ENCODE measurements at places on chromosomes 7 and 10.
A peak's percentile ranks its signal among the peaks of the same experiment; 100 is the strongest.

DNA sequence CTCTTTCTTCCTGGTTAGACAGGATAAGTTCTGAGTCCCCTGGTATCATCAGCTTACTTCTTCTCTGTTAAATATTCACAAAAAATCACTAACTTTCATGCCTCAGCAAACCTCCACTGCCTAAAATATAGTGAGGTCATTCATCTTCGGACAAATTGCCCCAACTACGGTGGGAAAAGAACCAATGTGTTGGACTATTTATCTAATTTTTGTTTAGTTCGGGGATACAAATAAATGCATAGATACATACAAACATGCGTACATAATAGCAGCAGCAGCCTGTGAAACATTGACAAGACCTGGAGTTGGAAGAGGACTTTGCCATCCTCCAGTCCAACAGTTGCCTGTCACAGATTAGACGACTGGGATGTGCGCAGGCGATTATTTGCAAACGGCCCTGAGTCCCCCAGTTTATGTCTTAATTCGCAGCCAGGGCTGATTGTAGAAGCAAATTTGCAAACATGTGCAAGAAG, 51.5 kb downstream of the EGFR start:
- DNase-seq: no peak

GRCh38 chr10:7998831-7999230, 55.7 kb upstream of the GATA3 start:
- DNase-seq: no peak

- no peak for DNase-seq
Observed at GRCh38 chr7:18497800-18498199, 2.3 kb downstream of the HDAC9 start.

DNA sequence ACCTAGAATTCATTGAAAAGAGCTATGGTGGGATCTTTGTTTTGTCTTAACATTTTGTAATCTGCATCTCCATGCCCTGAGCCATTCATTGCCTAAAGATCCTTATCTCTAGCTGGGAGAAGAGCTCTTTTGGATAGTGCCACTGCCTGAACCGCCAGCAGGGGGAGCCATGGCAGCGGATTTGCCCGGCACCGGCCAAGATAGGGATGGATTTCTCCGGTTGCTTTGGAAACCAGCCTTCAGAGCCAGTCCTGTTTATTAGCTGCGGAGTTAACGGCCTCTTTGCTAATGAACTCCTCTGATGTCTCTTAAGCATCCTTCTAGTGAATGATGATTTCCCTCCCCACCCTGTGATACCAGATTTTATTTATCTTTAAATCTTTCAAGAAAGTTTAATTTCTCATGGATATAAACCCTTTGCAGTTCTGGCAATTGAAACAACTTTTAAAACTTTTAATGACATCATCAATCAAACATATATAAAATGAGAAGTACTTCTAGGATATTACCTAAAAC, 58.2 kb upstream of the LYZL2 start:
- DNase-seq: peak; percentile 74

- DNase-seq: no peak
Observed at GRCh38 chr7:84110400-84110799, 84.2 kb downstream of the SEMA3A start.

DNA sequence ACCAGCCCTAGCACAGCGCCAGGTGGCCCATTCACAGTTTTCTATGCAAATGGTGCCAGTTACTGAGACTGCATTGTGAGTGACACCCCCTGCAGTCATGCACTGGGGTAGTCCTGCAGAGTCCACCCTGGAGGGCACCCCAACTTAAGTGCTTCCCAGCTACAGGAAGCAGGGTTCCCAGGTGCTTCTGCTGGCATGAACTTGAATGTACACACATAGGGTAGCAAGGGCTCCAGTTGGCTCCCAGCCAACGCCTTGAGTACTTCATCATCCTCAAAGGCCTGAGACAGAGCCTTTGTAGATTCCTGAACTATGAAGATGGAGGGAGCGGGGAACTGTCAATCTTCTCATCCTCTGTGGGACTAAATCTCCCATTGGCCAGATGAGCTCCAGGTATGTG, 11.5 kb upstream of the NPFFR1 start:
- no peak for DNase-seq

DNA sequence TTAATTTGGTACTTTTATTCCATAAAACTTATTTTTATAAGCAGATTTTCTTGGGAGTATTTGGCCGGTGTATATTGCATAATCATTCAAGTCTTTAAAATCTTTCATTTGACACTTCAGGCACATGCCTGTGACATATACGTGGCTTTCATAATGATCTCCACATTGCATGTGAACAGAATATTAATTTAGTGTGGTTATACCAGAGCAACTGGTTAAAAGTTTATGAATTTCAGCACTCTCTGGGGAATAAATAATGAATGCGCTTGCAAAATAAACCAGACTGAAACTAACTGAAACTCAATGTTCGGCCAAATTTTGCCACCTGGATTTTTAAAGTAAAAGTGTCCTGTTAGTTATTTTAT, 242.3 kb downstream of the GLI3 start:
- no peak for DNase-seq

DNA sequence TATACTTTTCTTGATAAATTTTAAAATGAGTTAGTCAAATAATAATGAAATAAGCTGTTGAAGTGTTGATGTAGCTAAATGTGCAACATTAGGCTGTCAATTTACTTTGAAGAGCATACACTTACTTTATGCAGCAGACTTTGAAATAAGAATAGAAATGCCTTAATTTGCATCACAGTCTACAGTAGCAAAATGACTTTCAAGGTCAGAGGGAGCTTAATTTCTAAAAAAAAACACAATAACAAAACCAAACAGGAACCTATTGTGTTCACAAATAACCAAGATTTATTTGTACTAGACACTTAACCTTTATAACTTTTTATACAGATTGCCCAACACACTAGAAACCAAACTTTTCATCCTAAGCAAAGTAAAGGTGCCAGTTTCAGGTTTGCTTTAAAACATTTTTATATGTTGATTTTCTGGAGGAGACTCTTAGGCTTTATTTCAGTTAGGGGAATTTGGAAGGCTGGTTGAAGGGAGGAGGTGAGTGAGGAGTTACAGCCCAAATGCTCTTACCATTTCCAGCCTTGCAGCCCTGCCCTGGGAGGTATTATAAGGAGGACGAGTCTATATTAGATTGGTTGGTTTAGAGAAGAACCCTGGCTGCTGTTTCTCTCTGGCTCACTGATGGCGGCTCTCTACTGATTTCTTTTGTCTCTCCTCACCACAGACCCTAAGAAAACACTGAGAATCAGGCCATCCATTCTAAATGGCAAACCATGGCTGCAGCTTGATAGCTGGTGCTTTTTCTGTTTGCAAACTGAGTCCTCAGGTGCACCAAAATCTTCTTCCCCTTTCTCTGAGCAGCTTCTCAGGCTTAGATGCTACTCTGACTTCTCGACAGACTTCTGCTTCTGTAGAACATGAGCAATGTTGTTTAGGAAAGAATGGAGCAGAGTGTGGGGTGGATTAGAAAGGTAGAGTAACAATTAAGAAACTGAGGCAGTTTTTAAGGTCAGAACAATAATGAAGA, 55.2 kb upstream of the RPA3 start:
- DNase-seq: no peak

DNA sequence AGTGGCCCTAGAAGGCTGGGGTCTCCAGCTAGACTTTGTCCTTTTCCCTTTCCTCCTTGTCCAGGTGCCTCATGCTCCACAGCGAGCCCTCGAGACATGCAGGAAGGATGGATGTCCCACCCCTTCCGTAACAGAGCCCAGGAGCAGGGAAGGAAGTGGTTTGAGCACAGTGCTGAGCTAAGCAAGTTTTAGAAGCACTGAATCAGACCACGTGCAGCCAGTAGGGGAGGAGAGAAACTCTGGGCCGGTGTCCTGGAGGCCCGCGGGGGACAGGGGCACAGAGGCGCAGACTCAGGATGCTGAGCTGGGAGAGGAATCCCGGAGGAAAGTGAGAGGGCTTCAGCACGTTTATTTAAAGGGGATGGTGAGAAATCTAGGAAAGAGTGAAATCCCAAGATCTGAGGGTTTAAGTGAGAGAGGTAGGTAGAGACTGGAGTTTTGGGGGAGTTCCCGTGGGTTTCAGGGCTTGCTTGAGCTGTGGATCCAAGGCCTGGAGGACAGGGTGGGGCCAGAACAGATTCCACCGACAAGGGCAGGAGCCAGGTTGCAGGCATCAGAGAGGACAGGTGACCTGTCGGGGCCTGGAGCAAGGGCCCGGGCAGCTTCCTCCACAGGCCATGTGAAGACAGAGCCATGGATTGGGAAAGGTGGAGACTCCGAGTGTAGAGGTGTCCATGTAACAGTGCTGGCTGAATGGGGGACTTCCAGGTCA, 4.4 kb upstream of the IRF5 start:
- no peak for DNase-seq

Data from activated T-helper 9 cell treated with anti-CD3 and anti-CD28 coated beads, Interleukin-2, amount 50 U/mL, for 16 hours (primary cell).